Stimulated activated CD4-positive, alpha-beta T cell treated with anti-CD3 and anti-CD28 coated beads, TNF-alpha, amount 100 ng/mL, for 4 hours (primary cell): ENCODE measurements at places on chromosomes 11 and 22.

GRCh38 chr11:94002226-94002625 is 18.9 kb upstream of the HEPHL1 start:
- no peak for DNase-seq

- no peak for DNase-seq
Measured at GRCh38 chr11:29328961-29329441, 687.8 kb downstream of the KCNA4 start.

DNA sequence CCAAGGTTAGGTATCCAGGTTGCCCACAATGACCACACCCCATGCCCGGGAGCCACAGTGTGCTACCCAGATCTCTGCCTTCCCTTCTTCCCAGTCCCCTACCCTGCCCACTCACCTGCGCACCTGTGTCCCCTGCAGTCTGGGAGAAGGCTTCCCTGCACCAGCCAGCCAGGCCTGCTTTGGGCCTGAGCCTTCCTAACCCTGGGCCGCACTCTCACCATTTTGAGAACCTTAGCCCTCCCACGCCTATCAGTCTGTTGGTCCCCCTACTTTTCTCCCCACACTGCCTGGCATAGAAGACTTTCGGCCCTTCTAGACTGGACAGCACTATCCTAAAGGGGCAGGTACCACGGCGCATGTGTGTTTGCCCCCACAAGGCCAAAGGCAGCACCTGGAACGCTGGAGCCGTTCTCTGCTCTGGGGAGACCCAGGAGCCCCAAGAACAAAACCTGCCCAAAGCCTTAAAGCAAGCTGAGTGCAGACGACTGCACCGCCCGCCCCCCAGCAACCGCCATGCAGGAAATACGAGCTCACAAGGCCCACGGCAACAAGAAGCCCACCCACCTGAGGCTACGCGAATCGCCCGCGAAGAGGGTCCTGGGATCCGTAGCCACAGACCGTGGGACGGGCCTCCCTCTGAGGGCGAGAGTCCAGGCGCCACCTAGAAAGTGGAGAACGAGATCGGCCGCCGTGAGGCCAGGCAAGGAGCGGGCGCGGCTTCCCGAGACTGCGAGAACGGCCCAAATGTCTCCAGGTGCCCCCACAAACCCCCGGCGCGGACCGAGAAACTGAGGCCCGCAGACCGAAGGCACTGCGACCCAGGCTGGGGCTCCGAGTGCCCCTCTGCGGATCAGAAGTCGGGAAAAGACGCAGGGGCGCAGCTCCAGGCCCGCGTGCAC is 546 bp downstream of the GNB1L start:
- DNase-seq: no peak

DNA sequence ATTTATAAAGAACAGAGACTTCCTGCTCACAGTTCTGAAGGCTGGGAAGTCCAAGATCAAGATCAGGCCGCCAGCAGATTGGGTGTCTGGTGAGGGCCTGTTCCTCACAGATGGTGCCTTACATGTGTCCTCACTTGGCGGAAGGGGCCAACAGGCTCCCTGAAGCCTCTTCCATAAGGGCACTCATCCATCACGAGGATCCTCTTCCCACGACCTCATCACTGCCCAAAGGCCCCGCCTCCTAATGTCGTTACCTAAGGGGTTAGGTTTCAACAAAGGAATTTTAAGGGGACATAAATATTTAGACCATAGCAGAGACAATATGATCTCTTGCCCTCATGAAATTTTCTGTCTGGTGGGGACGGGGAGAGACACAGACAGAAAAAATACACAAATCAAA is 18.6 kb downstream of the TP53AIP1 start:
- no peak for DNase-seq

GRCh38 chr11:58845386-58845785 is 882 bp upstream of the GLYATL2 start:
- no peak for DNase-seq

GRCh38 chr11:6328321-6328720 is 8.0 kb upstream of the CAVIN3 start:
- DNase-seq: no peak
